ENCODE measurements at places on chromosomes 4 and X.

DNA sequence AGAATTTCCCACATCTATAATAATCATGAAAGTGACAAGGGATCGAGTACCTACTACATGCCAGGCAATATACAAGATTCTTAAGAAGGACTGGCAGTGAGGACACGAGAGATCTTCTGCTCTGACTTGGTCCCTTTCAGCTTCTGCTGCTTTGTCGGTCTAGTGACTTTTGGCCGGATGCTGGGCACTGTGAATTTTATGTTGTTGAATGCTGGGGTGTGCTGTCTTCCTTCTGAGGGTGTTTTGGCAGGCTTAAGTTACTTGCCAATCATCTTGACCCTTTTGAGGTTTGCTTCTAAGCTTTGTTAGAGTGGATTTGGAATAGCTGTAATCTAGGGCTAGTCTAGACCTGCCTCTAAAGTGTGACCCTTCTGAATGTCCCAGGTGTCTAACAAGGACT lies 23.5 kb downstream of the NAT8L start:
- no peak for DNase-seq

GRCh38 chrX:136202889-136203288 lies 48.3 kb downstream of the MAP7D3 start:
- no peak for DNase-seq

DNA sequence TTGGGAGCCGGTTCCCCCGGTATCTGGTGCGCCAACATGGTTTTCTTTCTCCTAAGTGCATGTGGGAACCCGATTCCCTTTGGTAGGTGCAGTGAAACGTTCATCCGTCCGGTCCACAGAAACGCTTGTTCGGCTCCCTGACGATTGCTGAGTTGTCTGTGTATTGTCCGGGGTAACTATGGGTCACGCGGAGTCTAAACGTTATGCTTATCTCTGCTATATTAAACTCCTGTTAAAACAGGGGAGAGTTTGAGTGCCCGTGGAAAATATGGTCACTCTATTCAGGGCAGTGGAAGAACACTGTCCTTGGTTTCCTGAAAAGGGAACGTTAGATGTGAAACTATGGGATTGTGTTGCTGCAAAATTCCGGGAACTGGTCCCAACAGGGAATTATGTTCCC lies 32.4 kb upstream of the MGST2 start:
- no peak for DNase-seq

DNA sequence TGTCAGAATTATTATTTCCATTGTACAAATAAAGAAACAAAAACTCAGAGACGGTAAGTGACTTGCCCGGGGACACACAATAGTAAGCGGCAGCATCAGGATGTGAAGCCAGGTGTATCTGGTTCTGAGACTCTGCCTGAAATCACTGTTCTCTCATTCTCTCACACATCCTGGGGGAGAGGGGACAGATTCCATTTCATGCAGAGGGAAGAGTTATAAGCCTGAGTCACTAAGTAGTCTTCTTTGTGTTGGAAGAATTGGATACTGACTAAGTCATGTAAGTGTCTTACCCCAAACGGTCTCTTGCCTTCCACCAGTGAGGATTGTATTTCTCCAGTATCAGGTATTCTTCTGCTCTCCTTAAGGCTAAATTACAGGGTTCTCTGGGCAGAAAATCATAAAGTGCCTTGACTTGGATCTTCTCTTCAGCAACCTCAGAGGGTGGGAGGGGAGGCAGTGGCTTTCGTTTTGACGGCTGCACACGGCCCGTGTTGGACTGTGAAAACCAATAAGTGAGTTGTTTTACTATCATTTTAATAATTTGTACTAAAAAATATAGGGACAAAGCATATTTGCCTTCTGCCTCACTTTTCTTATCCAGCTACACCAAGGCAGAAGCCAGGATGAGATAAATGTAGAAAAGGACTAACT lies 21.9 kb downstream of the TXK start:
- no peak for DNase-seq

DNA sequence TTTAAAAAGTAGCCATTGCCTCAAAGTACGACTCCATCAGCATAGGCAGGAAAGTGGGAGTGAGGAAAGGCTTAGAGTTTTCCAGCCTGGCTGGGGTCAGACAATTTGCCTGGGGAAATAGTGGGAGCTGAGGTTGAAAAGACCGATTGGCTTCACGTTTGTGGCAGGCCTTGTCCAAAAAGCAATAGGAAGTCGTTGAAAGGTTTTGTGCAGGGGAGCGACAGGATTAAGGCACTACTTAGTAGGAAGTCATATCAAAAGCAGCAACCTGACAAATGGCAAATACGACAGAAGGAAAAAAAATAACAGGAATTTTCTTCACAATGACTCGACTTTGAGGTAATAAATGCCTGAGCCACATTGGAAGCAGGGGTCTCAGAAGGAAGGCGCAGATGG lies 691 bp upstream of the EREG start:
- DNase-seq = no peak

DNA sequence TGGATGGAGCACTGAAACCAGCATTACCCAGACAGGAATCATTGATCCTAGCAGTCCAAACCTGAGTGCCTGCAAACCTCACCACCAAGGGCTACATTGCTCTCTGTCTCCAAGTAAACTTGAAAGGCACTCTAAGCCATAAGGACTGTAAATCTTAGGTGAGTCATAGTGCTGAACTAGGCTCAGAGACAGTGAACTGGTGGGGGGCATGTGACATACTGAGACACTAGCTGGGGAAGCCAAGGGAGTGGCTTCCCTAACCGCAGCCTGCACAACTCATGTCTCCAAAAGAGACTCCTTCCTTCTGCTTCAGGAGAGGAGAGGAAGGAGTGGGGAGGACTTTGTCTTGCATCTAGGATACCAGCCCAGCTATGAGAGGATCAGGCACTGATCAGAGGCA lies 235.5 kb upstream of the ACTRT1 start:
- no peak for DNase-seq

GRCh38 chr4:139247700-139248238 lies 32.3 kb downstream of the MGARP start:
- no peak for DNase-seq

- no peak for DNase-seq
Measured at GRCh38 chr4:186840222-186840701, 116.6 kb upstream of the FAT1 start.

DNA sequence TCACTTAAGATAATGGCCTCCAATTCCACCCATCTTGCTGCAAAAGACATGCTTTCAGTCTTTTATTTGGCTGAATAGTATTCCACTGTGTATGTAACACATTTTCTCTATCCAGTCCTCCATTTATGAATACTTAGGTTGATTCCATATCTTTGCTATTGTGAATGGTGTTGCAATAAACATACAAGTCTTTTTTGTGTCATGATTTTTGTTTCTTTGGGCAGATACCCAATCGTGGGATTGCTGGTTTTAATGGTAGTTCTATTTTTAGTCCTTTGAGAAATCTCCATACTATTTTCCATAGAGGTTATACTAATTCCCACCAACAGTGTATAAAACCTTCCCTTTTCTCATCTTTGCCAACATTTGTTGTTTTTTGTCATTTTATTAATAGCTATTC lies 180.9 kb downstream of the SMIM20 start:
- no peak for DNase-seq

DNA sequence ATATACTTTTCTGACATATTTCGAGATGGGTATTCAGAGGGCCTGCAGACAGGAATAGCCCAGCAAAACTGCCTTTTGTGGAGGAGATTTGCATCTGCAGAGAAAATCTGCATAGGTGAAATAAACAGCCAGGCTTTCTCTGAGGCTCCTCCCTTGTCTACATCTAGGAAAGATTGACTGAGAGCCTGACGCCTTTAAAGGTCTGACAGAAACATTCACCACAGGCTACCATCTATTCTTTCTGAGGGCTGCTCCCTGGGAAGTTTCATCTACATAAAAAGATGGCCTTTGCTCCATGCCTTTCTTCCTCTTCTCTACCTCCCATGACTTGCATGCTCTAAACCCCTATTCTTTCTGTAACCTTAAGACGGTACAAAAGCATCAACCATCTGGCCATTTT lies 55.0 kb upstream of the AP1S2 start:
- DNase-seq = no peak

- no peak for DNase-seq
Measured at GRCh38 chr4:52106191-52106590, 55.1 kb downstream of the SPATA18 start.

GRCh38 chr4:77465271-77465670 lies 140.3 kb upstream of the CXCL13 start:
- DNase-seq = no peak

- DNase-seq = no peak
Measured at GRCh38 chrX:148933881-148934280, 433.5 kb downstream of the AFF2 start.

DNA sequence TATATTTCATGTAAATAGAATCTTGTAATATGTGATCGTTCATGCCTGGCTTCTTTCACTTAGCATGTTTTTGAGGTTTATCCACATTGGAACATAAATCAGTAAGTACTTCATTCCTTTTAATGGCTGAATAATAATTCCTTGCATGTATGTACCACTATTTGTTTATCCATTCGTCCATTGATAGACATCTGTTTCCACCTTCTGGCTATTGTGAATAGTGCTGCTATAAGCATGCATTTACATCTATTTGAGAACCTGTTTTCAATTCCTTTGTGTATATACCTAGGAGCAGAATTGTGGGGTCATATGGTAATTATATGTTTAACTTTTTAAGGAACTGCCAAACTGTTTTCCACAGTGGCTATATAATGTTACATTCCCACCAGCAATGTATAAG lies 356.7 kb upstream of the DIPK2B start:
- no peak for DNase-seq

- no peak for DNase-seq
Measured at GRCh38 chr4:130395871-130396270, 1299.9 kb downstream of the C4orf33 start.

GRCh38 chrX:18010253-18010652 lies 149.2 kb upstream of the RAI2 start:
- DNase-seq = no peak

DNA sequence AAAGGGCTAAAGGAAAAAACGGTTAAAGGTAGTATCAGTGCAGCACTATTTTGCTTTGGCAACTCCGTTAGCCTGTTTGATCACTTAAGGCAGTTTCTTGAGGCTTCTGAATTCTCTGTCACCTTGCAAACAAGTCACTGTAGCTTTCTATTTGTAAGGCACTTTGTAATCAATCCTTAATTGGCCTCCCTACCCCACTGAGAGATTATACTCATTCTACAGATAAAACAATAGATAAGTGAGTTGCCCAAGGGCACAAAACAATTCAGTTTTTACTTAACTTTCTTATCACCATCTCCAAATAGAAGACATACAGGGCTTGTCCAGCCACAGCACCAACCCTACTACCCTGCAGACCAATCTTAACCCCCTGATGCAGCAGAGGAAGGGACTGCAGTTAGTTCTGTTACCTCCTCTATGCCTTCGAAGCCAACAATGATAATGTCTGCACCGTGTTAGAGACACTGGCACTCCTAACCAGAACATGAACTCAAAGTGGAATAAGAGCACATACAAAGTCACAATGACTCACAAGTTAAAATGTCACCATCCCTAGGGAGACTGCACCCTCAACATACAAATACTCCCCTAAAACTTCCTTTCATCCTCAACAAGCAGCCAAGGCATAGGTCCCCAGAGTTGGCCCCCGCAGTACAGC lies 1.7 kb downstream of the TMEM185A start:
- no peak for DNase-seq

GRCh38 chr4:82599336-82599735 lies 37.5 kb upstream of the TMEM150C start:
- no peak for DNase-seq

DNA sequence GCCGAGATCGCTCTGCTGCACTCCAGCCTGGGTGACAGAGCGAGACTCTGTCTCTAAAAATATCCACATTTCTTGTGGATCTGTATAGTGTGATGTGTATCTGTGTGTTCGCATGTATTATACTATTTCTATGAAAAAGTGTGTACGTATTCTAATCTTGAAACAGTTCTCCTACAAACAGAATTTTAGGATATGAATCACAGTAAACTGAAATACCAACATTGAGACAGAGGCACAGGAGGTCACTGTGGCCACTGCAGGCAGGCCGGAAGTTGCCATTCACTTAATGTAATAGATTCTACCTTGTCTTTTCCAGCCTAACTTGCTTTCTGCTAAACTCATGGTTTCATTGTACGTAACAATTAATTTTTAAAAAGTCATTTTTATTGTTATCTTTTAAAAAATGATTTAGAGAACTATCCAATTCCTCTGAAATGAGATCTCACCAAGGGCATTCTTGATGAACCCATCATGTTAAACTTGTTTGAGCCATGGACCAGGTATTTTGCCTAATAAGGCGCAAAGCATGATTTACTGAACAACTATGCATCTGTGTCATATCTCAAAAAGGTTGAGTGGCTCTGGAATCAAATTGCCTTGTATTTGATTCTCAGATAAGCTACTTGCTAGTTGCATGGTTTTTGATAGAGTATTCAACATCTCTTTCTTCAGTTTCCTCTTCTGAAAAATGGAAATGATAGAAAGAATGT lies 154.9 kb upstream of the GYPA start:
- no peak for DNase-seq

GRCh38 chrX:11397680-11398079 lies 104.5 kb downstream of the AMELX start:
- DNase-seq = no peak

DNA sequence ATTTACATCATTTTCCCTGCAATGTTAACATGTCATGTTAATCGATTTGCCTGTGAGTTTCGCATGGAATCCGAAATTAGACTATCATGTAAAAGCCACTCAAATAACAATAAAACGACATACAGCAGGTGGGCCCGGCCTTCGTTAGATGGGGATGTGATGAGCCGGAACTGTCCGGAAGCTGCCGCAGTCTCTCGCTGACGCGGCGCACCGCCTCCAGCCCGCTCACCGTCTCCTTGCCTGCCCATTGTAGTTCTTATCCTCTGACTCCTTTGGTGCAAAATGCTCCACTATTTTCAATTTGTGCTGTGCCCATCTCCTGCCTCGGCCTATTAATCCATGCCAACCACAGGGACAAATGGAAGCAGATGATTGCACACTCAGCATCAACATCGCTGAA lies 877.5 kb upstream of the TENM3 start:
- DNase-seq = no peak

GRCh38 chr4:80495865-80496264 lies 160.3 kb downstream of the CFAP299 start:
- no peak for DNase-seq

- DNase-seq = no peak
Measured at GRCh38 chr4:182492423-182492822, 249.2 kb downstream of the TENM3 start.

- DNase-seq = no peak
Measured at GRCh38 chrX:15820106-15821073, 30.1 kb downstream of the ZRSR2 start.

GRCh38 chr4:153781280-153781679 lies 7.6 kb downstream of the SFRP2 start:
- DNase-seq = no peak

- DNase-seq = no peak
Measured at GRCh38 chr4:26763648-26764047, 97.0 kb upstream of the STIM2 start.

Measured in activated CD8-positive, alpha-beta memory T cell treated with anti-CD3 and anti-CD28 coated beads for 1 hour (primary cell).